Dermis blood vessel endothelial cell (primary cell): ENCODE measurements at places on chromosomes 5 and 9.
A peak's percentile ranks its signal among the peaks of the same experiment; 100 is the strongest.

- no peak for DNase-seq
Observed at GRCh38 chr9:91771864-91772263, 178.2 kb downstream of the ROR2 start.

DNA sequence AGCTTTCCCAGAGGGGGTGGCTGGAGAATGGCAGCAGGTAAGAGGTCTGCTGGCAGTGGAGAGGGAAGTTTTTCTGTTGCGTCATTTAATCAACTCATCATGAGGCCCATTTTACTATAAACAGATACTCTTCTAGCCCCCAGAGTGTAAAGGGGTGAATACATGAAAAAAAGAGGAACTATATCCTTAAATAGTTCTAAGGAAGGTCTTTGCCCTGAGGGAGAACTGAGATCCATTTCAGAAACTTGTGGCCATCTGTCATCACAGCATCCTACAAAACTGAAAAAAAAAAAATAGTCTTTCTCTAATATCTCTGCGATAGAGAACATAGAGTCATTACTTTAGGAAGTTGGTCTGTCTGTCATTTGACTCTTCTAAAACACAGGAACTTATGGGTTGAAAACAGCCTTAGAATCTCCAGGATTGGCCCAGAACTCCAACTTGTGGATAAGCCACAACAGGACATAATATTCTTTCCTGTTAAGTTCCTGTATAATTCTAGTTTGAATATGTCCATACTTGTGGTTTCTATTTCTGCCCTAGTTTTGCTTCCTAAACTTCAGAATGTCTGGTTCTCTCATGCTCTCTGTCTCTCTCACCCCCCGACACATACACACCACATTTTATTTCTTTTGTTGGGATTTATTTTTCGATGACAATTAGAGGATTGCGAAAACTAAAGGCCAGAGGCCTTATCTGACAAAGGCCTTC, 238.5 kb upstream of the PIK3R1 start:
- DNase-seq = peak; percentile 22

DNA sequence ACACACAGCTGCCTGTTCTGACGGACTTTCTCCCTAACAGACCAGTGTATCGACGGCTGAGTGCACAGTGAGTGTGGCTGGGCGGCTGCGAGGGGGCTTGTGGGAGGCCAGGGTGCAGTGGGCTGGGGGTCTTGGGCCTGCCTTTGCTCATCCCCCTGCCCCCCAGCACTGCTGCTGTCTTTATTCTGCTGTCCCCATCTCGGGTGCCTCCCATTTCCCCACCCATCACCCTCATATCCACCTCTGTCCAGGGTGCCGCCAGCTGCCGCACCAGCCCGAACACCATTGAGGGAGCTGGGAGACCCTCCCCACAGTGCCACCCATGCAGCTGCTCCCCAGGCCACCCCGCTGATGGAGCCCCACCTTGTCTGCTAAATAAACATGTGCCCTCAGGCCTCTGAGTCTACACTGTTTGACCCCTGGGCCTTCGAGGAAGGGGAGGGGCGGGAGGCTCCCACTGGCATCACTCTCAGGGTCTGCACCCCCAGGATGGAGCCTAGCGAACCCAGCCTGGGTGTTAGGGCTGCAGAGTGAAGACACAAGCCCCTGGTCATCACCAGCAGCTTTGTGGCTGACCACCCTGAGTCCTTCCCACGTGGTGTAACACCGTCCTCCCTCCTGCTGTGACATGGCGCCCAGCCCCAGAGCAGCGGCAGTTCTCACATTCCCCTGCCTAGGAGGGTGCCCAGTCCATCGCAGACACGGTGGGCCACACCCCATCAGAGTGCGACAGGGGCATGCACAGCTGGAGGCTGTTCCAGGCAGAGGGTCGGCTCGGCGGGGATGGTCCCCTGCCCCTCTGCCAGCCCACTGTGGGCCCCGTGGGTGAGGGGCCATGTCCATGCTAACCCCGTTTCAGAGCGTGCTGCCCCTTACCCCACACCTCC, 4.0 kb downstream of the LCN2 start:
- DNase-seq = no peak

GRCh38 chr9:120258096-120258495, 321.9 kb downstream of the CDK5RAP2 start:
- no peak for DNase-seq

GRCh38 chr5:151820271-151820670, 48.5 kb downstream of the G3BP1 start:
- DNase-seq = no peak

GRCh38 chr5:154242964-154243376, 52.4 kb downstream of the GALNT10 start:
- no peak for DNase-seq

DNA sequence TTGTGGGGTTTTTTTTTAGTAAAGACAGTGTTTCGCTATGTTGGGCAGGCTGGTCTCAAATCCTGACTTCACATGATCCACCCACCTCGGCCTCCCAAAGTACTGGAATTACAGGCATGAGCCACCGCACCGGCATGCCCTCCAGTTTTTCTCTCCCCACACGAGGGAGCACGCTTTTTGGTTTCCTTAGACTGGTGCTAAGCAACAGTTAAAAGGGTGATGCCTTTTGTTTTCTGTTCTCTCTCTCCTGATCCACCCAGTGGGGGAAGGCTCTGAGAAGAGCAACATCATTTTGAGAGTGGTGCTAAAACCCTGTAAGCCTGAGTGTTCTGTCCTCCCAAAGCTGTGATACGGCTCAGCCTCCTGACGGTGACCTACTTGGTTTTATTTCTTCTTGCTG, 146.6 kb downstream of the MAN2A1 start:
- no peak for DNase-seq

GRCh38 chr5:9182899-9183695, 362.8 kb downstream of the SEMA5A start:
- DNase-seq = no peak
